Muscle of leg (tissue), 16 donors: ENCODE measurements at places on chromosomes 2 and 18. TPM values are rescaled to one million over a fixed set of nuclear protein-coding genes. Genes with fewer than 3 reads are reported as not detected.
A peak's percentile ranks its signal among the peaks of the same experiment; 100 is the strongest.

DNA sequence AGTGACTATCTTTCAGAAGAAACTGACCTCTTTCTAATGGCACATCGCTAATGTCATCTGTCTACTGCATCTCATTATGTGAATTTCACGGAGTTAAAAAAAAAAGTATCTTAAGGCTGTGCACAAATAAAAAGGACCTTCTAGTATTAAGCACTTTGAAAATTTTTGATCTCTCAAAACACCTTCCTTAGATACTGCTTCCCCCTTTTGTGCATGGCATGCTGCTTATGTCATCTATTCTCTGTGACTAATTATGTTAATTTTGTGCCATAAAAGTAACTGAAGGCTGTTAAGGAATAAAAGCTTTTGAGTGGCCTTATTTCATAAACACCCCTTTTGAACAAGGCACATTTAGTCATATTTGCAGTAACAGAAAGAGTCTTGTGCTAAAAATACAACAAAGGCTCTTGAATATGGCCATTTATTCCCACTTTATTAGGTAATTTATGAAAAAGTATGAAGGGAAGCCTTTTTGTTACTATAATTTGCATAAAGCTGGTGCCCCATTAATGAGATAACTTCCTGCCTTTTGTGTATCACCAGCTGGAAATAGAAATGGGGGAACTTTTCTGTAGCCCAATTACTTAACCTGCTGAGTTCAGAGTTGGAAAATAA lies 1412.0 kb upstream of the ZEB2 start:
- DNase-seq: no peak

GRCh38 chr2:217223222-217223930 lies 363.5 kb upstream of the TNP1 start:
- peak; percentile 59 for DNase-seq

Gene IL36RN
- not detected for total RNA-seq

DNA sequence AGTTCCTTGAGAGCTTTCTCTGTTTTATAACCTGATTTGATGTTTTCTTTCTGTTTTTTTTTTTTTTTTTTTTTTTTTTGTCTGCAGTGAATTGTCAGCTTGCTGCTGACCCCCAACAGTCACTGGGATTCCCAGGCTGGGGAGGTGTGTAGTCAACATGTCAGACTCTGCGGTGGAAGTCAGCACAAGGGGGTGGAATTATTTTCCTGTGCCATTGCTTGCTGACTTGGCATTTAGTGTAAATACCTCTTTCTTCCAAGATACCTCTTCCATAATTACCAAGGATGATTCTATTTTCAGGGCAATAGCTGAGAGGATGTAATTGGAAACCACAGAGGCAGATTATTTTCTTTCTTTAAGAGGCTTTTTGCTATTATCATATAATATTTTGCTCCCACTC lies 266.3 kb downstream of the CCDC85A start:
- DNase-seq: no peak

GRCh38 chr2:69152847-69153583 lies 140.0 kb downstream of the ANTXR1 start:
- no peak for DNase-seq

- peak; percentile 73 for DNase-seq
Observed at GRCh38 chr2:86069091-86069685, 36.5 kb downstream of the POLR1A start.

GRCh38 chr2:30628341-30628740 lies 178.9 kb downstream of the CAPN13 start:
- no peak for DNase-seq

GRCh38 chr2:29558097-29558496 lies 363.3 kb downstream of the ALK start:
- DNase-seq: no peak

GRCh38 chr2:27081984-27082772 lies 3.8 kb downstream of the EMILIN1 start:
- DNase-seq: no peak

Gene FN1
- total RNA-seq: 455 TPM

DNA sequence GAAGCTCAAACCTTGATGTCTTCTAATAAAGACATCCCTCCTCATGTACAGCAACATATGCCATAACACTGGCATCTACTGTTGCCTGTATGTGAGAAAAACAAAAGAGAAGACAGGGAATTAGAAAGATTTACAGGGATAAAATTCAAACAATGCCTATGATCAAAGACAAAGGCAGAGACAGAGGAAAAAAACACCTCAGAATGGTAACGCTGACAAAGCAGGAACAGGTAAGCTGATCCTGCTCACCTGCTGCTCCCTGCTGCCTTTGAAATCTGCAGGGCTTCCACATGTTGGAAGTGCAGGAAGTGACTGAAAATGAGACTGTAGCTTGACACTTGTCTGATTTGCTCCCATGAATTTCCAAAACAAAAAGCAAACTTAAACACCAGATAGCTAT lies 90.2 kb upstream of the DNAJC10 start:
- DNase-seq: no peak

- peak; percentile 96 for DNase-seq
Observed at GRCh38 chr2:19362755-19363473, 4.5 kb upstream of the OSR1 start.

DNA sequence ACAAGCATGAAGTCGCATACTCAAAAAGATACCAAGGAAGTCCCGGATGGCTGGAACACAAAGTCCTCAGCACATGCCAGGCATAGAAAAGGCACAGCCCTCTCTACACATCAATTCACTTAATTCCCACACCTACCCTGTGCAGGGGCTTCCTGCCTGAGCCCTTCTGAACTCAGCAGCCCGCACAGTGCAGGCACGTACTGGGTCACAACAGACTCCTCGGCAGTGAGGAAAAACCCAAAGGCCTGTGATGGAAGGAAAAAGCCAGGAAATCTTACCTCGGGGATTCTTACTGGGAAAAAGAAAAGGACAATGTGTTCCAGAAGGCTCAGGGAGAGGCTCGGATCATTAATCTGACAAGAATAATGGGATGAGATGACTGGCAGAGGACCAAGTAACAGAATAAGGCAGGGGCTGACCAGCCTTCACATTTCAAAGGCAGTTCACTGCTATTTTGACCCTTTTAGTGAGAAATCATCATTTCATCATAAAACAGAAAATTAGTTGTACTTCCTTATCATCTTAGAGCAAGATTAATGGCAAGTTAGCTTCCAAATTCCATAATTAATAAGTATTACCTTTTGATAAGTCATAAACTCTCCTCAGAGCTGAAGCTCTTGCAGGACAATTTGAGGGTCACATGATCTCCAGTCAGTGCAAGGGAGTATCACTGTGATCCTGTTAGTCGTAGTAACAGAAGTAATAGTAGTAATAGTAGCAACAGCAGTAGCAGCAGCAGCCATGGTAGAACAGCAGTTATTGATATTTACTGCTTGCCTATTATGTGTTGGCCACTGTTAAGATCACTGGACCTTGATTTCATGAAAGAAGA lies 87.4 kb downstream of the STK39 start:
- peak; percentile 32 for DNase-seq

DNA sequence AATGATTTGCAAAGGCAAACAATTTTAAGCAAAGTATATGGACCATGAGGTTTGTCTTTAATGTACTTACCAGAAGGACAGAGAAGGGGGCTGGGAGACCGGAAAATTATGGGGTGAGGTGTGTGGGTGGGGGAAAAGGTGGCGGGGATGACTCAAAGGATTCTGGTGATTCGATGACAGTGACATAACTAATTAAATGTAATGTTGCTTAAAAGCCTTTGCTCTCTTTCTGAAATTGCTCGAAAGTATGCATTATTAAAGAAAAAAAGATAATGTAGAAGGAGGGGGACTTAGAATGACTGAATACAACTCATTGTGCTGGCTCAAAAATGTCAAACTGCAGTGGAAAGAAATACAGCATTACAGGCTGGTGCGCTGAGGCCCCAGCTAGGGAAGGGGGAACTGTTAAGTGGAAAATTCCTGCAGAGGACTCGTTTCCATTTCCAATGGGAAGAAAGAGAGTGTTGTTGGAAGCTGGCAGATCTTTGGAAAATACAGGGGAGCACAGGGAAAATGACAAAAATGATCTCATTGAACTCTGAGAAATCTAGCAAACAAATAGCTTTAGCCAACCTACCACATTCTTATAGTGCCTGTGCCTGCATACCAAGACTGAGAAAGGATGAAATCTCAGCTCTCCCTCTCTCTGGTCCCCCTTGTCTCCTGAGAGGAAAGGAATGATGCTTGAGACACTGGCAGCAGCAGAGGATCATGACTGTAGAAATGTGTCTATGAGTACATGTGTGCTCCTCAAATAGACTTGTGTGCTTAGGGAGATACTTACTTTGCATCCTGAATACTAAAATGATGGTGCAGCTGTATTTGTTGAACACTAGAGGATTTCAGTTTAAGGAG lies 632.4 kb downstream of the NYAP2 start:
- DNase-seq: peak; percentile 90

DNA sequence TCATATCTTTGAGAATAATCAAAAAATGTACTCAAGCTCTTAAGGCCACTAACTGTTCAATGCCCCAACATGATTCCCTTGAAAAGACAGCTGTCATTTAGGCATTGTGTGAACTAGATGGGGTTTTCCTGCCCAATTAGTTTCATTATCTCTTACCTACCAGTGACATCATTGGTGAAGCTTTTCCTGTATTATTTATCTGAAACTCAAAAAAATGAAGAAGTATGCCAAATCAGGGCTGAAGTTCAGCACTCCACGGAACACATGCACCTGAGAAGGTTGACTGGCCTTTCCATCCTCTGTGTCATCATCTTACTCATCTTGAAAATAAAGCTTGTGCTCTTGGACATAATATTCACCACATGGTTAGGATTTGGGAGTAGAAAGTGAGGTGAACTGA lies 126.4 kb downstream of the TXNL1 start:
- no peak for DNase-seq

Gene SP110
- total RNA-seq: 10.9 TPM

DNA sequence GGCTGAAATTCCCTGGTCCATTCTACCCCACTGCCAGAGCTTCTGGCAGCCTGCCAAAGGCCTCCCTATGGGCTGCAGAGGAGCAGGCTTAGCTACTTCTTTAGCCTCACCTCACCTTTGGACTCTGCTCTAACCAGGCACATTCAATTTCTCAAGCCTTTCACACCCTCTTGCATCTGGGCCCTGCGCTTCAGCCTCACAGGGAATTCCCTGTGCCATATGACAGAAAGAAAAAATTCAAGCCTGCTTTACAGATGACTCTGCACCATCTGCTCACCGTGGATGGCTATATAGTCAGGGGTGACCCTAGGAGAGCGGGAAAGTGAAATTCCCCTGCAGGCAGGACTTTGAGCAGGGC lies 62.5 kb downstream of the REEP1 start:
- peak; percentile 55 for DNase-seq

GRCh38 chr2:205965707-205966106 lies 120.3 kb downstream of the INO80D start:
- no peak for DNase-seq
